NCI-H774 (cell line): ENCODE measurements at places on chromosomes 11 and 22.

GRCh38 chr22:17483688-17484372 lies 79.5 kb upstream of the SLC25A18 start:
- DNase-seq, result no peak

DNA sequence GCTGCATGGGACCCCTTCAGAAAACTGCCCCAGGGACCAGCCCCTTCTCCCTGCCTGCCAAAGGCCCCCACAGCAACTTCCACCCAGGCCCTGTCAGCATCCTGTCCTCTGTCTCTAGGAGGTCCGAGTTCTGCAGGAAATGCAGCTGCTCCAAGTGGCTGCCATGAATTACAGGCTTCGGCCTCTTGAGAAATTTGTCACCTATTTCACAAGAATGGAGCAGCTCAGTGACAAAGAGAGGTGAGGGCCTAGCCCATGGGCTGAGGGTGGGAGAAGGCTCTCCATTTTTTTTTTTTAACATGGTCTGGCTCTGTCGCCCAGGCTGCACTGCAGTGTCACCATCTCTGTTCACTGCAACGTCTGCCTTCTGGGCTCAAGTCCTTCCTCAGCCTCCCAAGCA lies 7.3 kb downstream of the RGL4 start:
- DNase-seq, result no peak

DNA sequence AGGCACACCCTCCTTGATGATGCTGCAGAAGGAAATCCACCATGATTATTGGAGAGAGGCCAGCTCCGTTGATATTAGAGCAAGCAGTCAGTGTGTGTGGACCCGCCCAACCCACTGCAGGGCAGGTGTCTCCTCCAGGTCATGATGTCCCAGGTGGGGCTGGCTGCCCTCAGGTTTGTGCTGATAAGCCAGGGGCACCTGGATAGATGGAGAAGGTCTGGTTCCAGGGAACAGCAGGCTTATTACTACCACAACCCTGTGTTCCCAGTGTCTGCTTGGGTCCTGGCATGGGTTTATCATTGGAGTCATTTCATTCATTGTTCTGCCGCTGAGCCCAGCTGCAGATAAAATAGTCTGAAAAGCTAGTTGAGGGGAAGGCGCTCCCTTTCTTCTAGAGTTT lies 181.1 kb upstream of the NECTIN1 start:
- no peak for DNase-seq

- DNase-seq, result no peak
These were observed 16.7 kb downstream of the PIK3IP1 start for GRCh38 chr22:31275576-31275975.

DNA sequence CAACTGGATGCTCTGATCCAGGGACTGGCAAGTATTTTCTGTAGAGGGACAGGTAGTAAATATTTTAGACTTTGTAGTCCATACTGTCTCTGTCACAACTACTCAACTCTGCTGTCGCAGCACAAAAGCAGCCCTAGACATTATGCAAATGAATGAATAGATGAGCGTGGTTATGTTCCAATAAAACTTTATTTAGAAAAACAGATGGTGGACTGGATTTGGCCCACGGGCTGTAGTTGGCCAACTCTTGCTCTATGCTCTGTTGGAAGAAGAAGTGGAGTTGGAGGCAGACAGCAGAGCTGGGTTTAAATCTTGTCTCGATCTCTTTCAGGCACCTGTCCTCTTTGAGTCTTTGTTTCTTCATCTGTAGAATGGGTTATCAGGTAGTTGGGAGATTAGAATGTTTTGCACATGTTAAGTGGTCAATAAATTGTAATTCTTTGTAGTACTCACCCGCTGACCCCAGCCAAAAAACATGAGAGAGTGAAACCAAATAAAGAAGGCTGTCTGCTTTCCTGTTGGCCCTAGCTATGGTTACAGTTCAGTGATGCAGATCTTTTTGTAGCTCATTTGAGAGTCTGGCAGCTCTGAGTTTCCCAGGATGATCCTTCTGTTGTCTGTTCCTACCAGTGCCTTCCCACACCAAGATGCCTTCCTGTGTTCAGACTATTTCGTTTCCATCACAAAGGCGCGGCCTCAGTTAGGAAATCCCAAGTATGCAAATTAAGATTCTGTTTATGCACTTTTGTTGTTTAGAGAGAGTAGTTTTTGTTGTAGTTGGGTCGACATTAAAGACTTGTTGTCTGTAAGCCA lies 198.1 kb upstream of the SEZ6L start:
- DNase-seq, result no peak

GRCh38 chr11:131666617-131667016 lies 296.2 kb downstream of the NTM start:
- no peak for DNase-seq

GRCh38 chr22:21623648-21623970 lies 6.2 kb downstream of the YDJC start:
- DNase-seq, result no peak

DNA sequence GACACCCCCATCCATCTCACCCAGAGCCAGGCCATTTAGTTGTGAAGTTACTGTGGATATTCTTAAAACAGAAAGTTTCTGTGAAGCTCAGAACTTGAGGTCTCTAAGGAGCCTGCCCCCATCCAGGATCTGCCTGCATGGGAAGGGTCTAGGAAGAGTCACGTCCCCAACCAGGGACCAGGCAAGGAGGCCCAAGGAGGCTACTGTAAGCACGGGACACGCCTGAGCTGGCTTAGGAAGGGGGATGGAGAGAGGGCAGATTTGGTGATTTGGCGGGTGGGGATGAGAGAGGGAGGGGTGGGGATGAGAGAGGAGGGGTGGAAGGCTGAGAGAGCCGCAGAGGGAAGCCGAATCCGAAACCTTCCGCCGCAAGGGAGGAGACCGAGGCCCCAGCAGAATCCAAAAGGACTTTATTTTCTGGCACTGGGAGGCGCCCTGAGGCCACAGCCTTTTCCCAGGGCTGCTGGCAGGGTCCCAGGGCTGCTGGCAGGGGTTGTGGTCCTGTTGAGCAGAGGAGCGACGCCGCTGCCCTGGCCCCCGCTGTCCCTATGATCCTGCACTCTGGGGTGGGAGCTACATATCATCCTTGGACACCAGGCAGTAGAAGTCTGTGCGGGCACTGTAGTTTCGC lies 9.4 kb downstream of the SIGIRR start:
- DNase-seq, result no peak

DNA sequence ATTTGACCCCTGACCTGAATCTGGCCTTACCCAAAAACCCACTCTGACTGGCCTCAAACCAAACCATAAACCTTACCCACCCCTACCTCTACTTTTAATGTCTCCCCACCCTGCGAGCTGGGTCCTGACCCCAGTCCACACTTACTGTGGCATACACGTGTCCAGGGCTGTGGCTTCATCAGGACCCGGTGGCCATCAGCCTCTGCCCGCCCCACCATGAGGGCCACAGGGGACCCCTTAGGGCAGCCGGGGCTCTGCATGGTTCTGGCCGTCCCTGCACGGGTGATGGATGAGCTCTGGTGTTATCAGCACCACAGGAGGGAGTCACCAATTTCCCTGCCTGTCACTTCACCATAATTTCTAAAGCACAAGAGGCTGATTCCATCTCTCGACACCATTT lies 87.5 kb upstream of the LMO1 start:
- no peak for DNase-seq

- DNase-seq, result no peak
These were observed 22.8 kb downstream of the KLHL22 start for GRCh38 chr22:20472629-20473442.

DNA sequence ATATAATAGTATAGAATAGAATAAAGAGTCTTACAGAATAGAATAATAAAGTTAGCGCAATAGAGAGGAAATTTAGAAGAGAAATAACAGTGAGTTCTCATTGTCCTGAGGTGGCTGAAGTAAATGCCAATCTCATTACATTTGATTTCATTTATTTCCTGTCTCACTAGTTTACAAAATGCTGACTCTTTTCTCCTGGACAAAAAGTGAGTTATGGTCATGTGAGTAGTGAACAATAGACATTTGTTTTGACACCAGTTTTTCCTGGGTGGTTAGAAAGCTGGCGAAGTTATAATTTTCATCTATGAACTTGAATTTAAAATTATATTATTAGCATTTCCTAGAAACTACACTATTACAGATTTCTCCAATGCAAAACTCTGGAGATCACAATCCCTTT lies 143.7 kb downstream of the TYR start:
- no peak for DNase-seq

DNA sequence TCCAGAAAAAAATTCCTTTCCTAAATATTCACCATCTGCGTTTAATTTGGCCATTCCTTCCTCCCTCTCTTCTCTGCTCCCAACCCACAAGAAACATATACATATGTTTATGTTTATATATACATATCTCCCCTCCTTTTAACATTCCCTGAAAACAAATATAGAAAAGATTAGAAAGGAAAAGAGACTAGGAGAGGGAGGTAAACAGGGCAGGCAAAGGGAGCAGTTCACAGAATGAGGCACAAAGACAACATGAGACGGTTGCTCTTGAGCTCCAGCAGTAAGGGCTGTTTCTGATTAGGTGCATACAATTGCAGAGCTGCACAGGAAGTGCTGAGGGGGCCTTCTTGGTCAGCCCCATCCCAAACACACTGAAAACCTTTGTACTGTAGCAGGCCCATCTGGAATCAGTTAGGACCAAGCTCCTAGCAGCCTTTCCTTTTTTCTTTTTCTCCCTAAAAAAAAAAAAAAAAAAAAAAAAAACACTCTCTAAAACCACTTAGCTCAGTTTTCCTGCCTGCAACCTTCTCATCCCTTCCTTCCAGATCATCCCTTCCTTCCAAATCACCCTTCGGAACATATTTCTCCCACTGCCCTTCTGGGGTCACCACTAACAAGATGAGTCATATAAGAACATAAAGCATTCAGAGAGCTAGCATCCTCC lies 57.0 kb downstream of the RBFOX2 start:
- DNase-seq, result no peak

DNA sequence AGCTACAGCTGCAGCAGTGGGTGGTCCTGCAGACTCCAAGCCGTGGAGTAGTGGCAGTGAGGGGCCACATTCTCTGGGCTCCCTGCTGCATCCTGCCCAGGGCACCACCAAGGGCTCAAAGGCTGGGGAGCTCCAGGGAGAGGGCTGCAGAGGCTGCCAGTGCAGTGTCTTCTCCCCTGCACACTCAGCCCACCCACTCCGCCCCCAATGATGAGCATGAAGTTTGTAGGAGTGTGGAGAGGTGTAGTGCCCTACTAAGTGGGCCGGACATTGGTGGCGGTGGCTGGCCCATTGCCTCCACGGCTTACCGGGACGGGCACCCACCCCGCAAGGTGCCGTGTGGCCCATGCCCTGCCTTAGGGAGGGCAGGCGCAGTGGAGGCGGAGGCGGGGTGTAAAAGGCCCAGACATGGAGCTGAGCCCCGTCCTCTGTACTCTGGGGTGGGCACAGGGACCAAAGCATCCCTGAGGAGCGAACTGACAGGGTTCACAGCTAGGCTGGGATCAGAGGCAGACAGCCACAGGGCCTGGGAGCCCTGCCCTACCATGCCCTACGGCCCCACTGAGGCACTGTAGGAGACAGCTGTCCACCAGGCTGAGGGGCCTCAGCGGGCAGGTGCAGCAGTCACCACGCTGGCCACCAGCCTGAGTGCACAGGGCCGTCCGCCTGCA lies 18.9 kb downstream of the ARVCF start:
- no peak for DNase-seq

- DNase-seq, result no peak
These were observed 50.9 kb upstream of the EP300 start for GRCh38 chr22:41041532-41041931.

DNA sequence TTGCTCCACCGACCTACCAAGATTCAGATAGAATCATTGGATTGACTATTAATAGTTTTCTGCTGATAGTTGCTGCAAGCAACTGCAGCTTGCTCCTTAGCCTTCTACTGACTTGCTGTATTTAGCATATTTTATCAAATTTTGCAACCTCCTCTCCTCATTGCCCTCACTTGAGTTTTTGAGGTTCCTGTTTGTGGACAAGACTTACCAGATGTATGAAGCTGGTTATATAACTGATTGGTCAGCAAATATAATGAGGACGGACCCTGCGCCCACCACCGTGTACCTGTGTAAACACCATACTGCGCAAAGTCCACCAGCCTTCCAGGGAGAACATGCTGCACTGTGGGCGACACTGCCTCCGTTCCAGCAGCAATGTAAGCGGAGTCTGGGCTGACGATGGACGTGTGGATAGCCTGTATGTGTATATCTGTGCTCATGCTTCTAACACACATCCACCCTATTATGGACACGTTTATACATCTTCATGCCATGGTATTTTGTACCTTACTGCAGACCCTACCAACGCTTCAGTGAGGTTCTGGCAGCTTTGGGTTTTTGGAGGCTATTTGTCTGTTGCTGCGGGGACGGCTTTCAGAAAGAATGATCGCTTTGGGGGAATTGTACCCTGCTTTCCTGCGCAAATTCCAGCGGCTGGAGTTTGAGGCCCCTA lies 1.5 kb upstream of the USP18 start:
- DNase-seq, result no peak

DNA sequence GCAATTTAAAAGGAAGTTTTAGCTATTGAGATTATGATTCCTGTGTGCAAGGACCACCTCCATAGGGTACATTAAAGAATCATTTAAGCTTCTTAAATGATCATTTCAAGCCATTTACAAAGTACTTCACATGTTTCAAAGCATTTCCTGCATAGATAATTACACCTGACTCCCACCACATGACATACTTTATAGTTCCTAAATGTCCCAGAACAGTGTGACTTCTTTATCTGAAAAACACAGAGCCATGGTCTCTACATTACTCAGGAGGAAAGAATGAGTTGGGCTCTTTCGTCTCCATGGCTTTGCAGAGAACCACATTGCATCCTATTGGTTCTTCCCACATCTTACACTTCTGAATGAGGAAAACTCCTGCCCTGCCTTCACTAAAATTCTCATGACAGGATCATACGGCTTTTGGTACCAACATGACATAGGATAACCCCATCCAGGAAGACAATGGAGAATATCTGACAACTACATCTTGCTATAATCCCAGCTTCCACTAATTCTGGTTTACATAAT lies 88.6 kb downstream of the ETS1 start:
- DNase-seq, result no peak

- no peak for DNase-seq
These were observed 44.3 kb upstream of the JAM3 start for GRCh38 chr11:134024420-134025081.

DNA sequence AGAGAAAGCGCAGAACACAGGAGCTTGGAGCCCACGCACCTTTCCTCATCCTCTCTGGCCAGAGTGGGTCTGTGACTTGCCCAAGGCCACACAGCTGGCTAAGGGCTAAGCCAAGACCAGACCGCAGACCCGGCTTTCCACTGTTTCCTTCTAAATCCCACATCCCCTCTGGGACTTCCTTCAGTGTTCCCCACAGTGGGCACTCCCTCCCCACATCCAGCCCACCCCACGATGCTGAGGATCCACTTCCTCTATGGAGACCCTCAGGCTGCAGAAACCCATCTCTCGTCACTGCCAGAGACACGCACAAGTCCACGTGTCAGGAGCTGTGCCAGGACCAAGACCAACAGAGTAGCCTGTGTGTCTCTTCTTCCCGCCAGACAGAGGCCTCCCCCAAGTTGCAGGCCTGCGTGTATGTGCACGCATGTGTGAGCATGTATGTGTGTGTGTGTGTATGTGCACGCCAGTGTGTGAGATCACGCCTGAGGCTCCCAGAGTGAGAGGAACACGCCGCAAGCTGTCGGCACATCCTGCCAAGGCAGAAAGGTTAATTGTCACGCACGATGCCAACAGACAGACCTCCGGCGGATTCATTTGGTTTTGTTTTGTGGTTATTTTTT lies 21.6 kb downstream of the PDGFB start:
- DNase-seq, result no peak
